Smooth muscle cell of the umbilical artery (primary cell): ENCODE measurements at places on chromosomes 1 and 21. TPM values are rescaled to one million over a fixed set of nuclear protein-coding genes. Genes with fewer than 3 reads are reported as not detected.

Gene LRRC38
- not detected in 2 replicates for total RNA-seq

Gene FCGR2B
- total RNA-seq = not detected in 2 replicates

Gene TTC34
- total RNA-seq = under 0.01 and 0.18 TPM in 2 replicates

Gene KCNK1
- 6.8 and 10.8 TPM in 2 replicates for total RNA-seq

Gene HES3
- not detected in 2 replicates for total RNA-seq

Gene S100A7A
- total RNA-seq = not detected in 2 replicates
